ENCODE measurements at places on chromosomes 4 and X. TPM values are rescaled to one million over a fixed set of nuclear protein-coding genes. Genes with fewer than 3 reads are reported as not detected.

DNA sequence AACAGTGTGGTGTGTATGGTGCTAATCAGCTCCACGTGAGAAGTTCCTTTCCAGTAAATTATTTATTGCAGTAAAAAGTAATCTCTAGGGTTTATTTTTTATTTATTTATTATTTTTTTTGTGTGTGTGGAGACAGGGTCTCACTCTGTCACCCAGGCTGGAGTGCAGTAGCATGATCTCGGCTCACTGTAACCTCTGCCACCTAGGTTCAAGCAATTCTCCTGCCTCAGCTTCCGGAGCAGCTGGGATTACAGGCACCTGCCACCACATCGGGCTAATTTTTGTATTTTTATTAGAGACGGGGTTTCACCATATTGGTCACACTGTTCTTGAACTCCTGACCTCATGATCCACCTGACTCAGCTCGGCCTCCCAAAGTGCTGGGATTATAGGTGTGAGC is 606.9 kb downstream of the PCDH7 start:
- DNase-seq: no peak

DNA sequence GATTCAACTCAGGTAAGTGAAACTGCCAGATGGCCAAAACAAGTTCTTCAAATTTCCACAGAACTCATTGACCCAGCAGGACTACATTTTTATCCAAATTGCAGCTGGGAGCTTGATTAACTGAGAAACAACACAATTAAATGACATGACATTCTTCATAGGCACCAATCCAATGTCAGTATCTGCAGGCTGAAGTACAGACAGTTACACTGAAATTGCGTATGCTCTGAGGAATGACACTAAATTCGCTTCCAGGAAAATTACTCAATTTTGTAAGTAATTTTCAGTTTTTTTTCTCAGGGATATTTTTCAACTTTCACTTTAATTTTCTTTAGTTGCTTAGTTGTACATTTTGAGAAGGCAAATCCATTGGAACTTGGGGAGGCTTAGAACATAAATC is 4.5 kb downstream of the C1GALT1C1 start:
- no peak for DNase-seq

GRCh38 chrX:105744946-105745345 is 77.4 kb upstream of the NRK start:
- DNase-seq: no peak

DNA sequence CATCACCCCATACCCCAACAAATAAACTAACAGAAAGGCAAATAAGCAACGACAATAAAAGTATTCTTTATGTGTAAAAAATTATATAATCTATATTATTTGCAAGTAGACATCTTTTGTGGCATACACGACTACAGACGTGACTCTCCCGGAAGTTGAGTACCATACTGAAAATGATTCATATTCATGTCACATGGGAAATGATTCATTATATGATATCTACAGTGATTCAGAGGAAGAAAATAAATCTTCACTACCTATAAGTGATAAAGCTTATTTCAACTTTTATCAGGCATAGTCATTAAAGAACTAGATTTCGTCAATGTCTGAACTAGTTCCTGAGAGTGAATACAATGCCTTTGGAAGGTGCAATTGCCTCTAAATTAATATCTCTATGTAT is 4.6 kb upstream of the ANTXR2 start:
- DNase-seq: no peak

GRCh38 chr4:74159143-74159709 is 1.3 kb downstream of the MTHFD2L start:
- no peak for DNase-seq

GRCh38 chrX:46624090-46624786 is 50.7 kb downstream of the CHST7 start:
- no peak for DNase-seq

DNA sequence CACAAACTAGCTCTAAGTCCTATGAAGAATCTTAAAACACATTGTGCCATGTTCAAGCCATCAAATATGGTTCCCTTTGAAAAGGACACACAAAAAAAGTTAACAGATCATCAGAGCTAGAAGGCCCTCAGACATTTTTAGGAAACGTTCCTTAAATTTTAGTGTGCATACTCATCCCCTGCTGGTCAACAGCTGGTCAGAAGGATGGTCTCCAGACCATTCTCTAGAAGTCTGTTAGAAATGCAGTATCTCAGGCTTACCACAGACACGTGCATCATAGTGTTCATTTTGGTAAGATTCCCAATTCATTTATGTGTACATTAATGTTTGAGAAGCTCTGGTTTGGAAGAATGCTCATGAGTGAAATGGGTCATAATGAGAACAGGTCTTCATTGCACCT is 523.1 kb downstream of the INPP4B start:
- no peak for DNase-seq

DNA sequence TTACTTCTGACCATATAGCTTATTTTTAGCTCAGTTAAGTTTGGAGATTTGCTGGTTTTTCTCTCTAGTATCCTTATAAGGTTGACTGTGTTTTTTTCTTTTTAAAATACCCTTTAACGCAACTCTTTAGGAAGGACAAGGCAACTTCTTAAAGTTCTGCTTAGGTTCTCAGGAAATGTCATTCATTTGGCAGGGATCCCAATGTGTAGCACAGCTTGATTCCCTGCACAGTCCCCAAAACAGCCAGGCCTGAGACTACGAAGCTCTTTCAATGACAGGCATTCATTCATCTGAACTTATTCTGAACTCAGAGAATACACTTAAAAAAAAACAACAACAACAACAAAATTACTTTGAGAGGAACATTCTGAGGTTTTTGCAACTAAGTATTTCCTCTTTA is 1765.8 kb downstream of the PCDH7 start:
- DNase-seq: no peak

DNA sequence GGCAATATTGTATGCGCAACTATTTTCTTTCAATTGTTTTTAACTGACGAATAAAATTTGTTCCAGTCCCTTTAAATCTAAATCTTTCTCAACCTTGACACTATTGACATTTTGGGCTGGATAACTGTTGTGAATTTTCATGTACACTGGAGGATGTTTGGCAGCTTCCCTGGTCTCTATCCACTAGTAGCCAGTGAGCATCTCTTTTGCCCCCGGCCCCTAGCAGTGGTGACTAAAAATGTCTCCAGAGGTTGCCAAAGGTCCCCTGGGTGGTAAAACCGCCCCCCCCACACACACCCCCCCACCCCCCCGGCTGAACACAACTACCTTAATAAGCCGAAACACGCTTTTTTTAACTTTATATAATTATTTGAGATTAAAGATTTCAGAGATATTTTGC is 514 bp downstream of the FANCB start:
- no peak for DNase-seq

DNA sequence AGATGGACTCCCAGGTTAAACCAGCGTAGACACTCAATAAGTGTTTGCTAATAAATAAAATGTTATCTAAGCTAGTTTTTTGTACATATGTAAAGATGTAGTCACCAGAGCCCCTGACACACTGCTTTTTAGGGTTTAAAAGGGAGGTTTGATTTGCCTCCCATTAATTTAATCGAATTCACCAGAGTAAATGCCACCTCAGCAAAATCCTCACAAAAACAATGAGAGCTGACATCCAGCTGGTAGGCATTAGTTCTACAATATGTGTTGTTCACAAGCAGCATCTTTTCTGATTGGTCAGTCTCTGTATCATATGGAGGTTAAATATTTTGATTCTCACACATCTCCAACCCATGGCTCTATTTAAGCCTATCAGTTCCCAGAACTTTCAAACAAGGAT is 382.6 kb downstream of the CENPC start:
- no peak for DNase-seq

GRCh38 chr4:89117115-89117514 is 5.8 kb downstream of the TIGD2 start:
- no peak for DNase-seq

- no peak for DNase-seq
Measured at GRCh38 chr4:173516621-173517524, 13.2 kb downstream of the HAND2 start.

DNA sequence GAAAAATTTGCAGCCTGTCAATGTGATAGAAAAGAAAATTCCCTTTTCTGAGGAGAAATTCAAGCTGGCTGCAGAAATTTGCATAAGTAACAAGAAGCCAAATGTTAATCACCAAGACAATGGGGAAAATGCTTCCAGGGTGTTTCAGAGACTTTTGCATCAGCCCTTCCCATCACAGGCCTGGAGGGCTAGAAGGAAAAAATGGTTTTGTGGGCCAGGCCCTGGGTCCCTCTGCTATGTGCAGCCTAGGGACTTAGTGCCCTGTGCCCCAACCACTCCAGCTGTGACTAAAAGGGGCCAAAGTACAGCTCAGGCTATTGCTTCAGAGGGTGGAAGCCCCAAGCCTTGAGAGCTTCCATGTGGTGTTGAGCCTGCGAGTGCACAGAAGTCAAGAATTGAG is 23.9 kb downstream of the ZNF275 start:
- no peak for DNase-seq

GRCh38 chrX:56795309-56795868 is 66.3 kb downstream of the NBDY start:
- no peak for DNase-seq

DNA sequence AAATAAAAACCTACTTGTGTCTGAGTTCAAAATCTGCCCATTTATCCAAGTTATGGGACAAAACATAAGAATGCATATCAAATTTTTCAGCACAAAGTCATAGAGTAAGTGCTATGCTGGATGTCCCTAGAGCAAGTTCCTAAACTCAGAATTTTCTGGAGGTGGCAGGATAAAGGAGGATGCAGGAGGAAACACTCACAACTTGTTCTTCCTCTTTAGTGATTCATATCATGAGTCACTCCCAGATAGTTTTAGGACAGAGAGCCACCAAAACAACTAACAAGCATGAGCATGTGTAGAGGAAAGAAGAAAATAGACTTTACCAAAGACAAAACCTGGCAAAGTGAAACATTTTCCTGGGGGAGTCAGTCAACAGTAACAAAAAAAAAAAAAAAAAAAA is 302.7 kb downstream of the KCTD8 start:
- DNase-seq: no peak

DNA sequence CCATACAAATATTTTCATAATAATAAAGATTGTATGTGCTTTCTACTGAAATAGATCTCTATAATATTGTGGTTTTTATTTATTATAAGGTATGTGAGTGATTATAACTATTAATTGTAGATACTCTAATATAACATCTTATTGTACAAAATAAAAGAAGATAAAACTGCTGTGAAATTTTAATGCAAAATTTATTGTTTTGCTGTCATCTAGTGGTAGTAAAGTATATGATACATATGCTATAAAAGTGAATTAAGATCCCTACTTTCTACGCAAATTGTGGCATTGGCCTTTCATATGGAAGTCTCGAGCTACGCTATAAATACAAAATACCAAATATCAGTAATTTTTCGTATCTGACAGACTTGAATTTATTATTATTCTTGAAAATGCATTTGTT is 19.3 kb downstream of the YIPF7 start:
- DNase-seq: no peak

GRCh38 chrX:43552156-43552555 is 103.9 kb upstream of the MAOA start:
- DNase-seq: no peak

- DNase-seq: no peak
Measured at GRCh38 chrX:43559644-43560043, 96.5 kb upstream of the MAOA start.

The CC2D2A gene
- total RNA-seq: 1.3 TPM

The FAM47C gene
- not detected for total RNA-seq

The PDE5A gene
- total RNA-seq: not detected

The POLN gene
- 2.4 TPM for total RNA-seq

The WDR17 gene
- total RNA-seq: 0.59 TPM

The MTTP gene
- 0.51 TPM for total RNA-seq

The ITM2A gene
- 154 TPM for total RNA-seq

The HS6ST2 gene
- total RNA-seq: not detected

The LNX1 gene
- not detected for total RNA-seq
